ENCODE measurements at places on chromosomes 16 and 17.

DNA sequence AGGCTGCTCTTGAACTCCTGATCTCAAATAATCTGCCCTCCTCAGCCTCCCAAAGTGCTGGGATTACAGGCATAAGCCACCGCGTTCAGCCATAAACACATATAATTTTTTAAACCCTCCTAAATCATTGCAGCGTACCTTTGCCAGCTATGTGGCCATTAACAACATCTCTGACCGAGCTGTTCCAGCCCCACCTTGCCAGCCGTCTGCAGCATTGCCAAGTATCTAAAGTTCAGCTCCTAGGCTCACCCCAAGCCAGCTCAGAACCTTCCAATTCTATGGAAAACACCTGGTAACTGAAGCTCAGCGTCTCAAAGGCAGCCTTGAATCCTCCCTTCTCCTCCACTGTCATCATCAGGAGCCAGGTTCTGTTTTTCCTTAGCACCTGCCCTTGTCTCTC lies 5.1 kb upstream of the MEIOB start:
- DNase-seq = no peak

GRCh38 chr17:74860872-74861661 lies 1.4 kb upstream of the GRIN2C start:
- no peak for DNase-seq

GRCh38 chr16:67528222-67528869 lies at the start of gene RIPOR1:
TSS of gene RIPOR1 (plus strand) at chr16:67528829. CDS start at chr16:67538447, 9,618 bp downstream.
- DNase-seq = peak; percentile 70

- DNase-seq = no peak
Observed at GRCh38 chr17:41486809-41487530, 2.7 kb downstream of the KRT36 start.

- DNase-seq = no peak
Observed at GRCh38 chr16:68283346-68283745, 19.0 kb downstream of the SLC7A6 start.

All from psoas muscle (tissue), 8 donors.